ENCODE measurements at places on chromosomes 3 and 15.

DNA sequence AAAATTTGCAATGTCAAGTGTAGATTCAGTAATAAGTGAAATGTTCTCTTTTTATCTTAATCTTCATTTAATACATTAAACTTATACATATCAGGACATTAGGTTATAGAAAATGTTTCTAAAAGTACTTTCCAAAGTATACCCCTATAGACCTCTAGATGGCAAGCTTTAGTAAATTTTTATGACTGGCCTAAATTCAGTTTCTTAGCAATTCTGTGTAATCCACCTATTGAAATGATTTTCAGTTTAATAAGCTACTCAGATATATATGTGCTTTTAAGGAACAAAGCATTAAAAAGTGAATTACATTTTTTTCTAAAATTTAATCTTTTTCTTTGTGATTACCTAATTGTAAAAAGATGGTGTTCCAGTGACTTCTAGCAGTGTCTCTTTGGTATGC is 342.2 kb downstream of the GBE1 start:
- DNase-seq, result no peak

GRCh38 chr3:129184396-129184657 is 631 bp upstream of the CNBP start:
- DNase-seq, result no peak

DNA sequence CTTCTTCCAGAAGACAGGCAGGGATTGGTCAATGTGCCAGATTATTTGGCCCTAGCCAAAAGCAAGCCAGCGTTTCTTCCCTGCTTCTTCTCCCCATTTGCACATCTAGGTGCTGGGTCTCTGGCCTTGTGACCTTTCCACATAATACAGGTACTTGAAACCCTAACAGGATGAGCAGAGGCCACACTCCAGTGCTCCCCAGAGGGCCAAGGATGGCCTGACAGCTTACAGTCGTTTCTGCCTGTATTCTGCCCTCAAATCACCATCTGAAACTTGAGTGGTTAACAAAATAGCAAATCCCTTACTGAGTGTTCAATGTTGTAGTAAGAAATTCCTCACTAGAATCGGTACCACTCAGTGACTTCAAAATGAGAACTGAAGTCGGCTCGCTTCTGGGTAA is 29.1 kb downstream of the MKRN2 start:
- DNase-seq, result no peak

- no peak for DNase-seq
Observed at GRCh38 chr15:39887832-39888231, 32.2 kb downstream of the GPR176 start.

- peak; percentile 77 for DNase-seq
Observed at GRCh38 chr15:52295421-52296001, at the start of gene MYO5C. TSS of gene MYO5C (minus strand) at chr15:52295804. CDS start at chr15:52295636, 168 bp downstream.

DNA sequence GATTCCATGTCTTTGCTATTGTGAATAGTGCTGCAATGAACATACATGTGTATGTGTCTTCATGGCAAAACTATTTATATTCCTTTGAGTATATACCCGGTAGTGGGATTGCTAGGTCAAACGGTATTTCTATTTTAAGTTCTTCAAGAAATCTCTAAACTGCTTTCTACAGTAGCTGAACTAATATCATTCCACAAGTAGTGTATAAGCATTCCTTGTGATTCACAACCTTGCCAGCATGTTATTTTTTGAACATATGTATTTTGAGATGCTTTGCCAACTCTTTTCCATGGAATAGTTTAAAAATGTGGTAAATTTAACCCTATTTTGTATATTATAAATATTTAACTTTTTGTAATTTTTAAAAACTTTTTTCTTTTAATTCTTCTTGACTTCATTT is 592.7 kb upstream of the NAALADL2 start:
- DNase-seq, result no peak

Measured in NCI-H1436 (cell line).